Stimulated activated CD4-positive, alpha-beta T cell treated with anti-CD3 and anti-CD28 coated beads, Interleukin-1b, Interleukin-23, amount 100 ng/mL, for 48 hours (primary cell): ENCODE measurements at places on chromosomes 1 and 21.

- DNase-seq = no peak
These were observed 405.0 kb downstream of the CAMTA1 start for GRCh38 chr1:7190261-7190660.

GRCh38 chr1:185774394-185774793, 40.2 kb downstream of the HMCN1 start:
- DNase-seq = no peak

DNA sequence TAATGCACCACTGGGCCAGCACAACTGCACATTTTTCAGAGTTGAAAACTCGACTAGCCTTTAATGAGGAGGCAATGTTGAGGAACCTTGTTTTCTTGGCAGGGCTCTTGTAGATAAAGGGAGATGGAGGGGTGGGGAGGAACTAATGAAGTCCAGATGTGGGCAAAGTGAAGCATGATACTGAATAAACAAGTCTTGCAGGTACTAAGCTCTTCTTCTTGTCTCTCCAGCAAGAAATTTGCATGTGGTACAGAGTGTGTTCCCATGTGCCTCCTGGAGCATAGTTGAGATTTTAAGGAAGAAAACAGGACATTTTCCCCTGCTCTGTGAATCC, 47.0 kb downstream of the PLPP3 start:
- DNase-seq = no peak

DNA sequence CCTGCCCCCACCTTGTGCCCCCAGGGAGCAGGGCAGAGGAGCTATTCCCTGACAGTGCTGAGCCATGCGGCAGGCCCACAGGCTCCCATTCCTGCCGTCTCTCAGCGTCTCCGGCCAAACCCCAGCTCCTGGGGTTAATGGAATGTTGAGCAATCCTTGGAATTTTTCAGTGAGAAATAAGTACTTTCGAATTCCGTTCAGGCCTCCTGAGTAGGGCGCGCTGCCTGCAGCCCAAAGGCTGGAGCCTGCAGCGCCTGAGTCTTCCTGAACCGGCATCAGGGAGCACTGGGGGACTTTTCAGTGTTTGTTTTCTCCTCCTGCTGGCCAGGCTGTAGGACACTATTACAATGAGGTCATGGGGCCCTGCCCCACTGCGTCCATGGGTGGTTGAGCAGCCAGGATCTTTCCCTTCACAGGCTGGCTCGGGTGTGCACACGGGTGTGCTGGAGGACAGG, 33.3 kb upstream of the CSF1 start:
- DNase-seq = no peak
